T-helper 2 cell treated with Interferon-gamma antibody and Interleukin-4, amounts not matched to agents 5 μg/mL and 100 μg/mL, for 36 hours (primary cell): ENCODE measurements at places on chromosomes 11 and 22.

DNA sequence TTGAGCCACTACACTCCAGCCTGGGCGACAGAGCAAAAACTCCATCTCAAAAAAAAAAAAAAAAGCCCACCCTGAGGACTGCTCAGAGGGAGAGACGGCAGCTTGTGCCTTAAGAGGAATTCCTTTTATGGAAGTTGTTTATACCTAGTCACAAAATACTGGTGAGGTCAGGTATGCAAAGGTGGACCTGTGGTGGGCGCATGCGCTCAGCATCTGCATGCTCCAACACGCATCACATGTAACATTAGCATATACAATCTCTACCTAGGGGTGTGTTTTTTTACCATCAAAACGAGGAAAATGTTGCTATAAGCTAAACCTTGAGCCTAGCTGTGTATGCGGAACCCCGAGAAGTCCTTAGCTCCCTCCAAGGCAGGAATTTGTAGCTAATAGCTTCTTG, 6.8 kb upstream of the SART1 start:
- no peaks in the 10 kb centered on the region for H3K36me3 ChIP-seq
- H3K4me3 ChIP-seq: no peak overlapping the region
- H3K27ac ChIP-seq: no peak overlapping the region
- no peak for DNase-seq

DNA sequence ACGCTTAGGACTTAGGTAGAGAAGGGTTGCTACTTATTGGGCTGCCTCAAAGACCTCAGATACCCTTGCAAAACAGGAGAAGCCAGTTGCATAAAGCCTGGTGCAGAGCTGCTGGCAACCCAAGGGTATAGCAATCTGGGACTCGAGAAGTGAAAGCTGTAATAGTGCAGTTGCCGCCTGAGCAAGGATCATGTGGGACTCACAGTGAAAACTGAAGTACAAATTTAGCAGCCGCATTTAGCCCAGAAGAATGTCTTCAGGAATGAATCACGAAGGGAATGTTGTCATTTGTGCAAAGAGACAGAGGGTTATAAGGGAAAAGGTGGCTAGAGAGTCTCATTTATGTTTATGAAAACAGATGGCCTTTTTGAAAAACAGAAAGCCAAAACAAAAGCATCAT, 267.2 kb downstream of the TENM4 start:
- peaks cover 1% of the 10 kb centered on the region for H3K27me3 ChIP-seq
- no peak overlapping the region for H3K27ac ChIP-seq
- no peaks in the 10 kb centered on the region for H3K36me3 ChIP-seq
- H3K4me3 ChIP-seq: no peak overlapping the region
- DNase-seq: no peak

DNA sequence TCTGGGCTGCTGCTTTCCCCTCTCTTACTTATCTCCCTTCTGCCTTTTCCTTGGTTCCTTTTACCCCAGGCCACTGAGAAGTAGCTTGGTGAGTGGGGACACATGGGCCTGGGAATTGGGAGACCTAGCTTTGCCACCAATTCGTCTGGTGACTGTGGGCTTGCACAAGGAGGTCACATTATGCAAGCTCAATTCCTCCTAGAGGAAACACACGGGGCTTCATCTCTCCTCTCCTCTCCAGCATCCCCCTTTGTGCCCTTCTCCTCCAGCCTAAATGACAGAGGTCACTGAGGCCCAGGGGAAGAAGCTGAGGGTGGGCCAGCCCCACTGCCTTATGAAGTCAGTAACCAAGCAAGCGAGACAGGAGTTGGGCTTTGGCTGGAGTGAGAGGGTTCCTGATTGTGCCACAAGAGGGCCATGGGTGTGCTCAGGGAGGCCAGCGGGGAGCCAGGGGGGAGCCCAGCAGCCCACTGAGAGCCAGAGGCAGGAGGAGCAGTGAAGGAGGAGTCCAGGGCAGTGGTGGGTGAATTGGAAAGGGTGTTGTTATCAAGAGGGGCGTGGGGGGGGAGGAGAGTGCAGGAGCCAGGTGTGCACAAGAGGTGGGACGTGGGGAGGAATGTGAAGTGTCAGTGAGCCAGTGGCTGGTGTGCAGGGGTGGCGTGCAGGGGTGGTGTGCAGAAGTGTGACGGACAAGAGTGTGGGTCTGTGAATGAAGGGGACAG, 2.0 kb downstream of the CLCF1 start:
- DNase-seq: no peak
- H3K36me3 ChIP-seq: no peaks in the 10 kb centered on the region
- peaks cover 63% of the 10 kb centered on the region for H3K27me3 ChIP-seq
- peak overlapping the region; percentile 74 for H3K4me3 ChIP-seq

DNA sequence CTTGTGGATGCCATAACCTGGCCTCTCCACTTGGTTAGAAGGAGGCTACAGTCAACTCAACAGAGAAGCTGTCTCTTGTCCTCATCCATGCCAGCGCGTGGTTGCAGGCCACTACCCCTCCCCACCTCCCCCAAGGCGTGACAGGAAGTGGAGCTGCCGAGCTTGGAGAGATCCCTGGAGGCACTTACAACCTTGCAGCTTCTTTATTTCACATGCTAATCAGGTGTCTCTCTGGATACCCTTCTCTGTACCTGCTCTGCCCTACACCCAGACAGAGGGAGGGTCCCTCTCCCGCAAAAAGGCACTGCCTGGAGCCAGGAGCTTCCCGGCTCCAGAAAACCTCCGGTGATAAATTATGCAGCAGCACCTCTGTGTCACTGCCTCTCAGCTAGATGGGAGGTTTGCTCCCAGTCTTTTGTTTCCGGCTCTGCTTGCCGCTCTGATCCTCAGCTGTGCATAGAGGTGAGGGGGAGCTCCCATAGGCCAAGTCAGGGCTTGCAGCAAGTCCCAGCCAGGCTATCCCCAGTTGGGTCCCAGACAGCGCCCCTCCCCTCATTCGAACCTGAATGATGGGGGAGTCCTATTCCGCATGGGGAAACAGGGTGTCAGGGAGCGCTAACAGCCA, 5.7 kb downstream of the LRP4 start:
- H3K4me3 ChIP-seq: no peak overlapping the region
- DNase-seq: no peak
- no peaks in the 10 kb centered on the region for H3K36me3 ChIP-seq
- peaks cover 10% of the 10 kb centered on the region for H3K4me1 ChIP-seq

GRCh38 chr11:33500861-33501479, 199.7 kb downstream of the C11orf91 start:
- DNase-seq: no peak
- H3K36me3 ChIP-seq: no peaks in the 10 kb centered on the region
- no peaks in the 10 kb centered on the region for H3K27me3 ChIP-seq
- H3K4me3 ChIP-seq: no peak overlapping the region
- H3K4me1 ChIP-seq: no peaks in the 10 kb centered on the region
- H3K27ac ChIP-seq: no peak overlapping the region

DNA sequence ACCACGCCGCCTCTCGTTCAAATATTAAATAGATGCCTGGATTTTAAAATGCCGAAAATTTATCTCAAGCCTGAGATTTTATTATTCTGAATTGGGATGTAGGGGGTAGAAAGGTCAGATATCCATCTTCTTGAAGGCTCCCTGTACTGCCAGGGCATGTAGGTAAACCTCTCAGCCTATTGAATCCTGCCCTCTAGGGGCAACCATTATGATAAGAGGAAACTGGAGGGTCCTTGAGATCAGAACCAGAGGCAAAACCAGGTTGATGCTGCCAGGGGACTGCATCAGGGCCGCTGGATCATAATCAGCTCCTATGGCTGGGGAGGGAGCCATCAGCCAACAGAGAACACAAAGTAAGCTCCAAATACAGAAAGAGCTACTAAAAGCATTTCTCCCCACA, 92.4 kb downstream of the KCNC1 start:
- DNase-seq: no peak
- H3K36me3 ChIP-seq: no peaks in the 10 kb centered on the region
- no peaks in the 10 kb centered on the region for H3K27me3 ChIP-seq
- H3K27ac ChIP-seq: no peak overlapping the region

DNA sequence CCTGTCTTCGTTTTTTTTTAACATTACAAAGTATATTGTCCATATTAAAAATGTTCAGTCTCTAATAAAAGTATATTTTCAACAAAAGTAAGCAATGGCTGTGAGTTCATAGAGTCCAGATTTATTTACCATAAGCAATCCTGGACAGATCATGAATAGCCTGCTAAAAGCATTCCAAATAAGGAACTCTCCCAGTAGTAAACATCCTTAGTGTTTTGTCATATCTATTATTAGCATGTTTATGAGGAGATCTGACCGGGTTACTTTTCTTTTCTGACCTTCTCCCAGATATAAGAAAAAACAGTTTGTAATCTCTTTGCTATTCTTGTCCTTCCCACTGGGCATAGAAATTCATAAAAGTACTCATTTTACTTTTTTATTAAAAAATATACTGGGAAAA, 403.9 kb upstream of the ANO3 start:
- no peak for DNase-seq
- H3K4me1 ChIP-seq: no peaks in the 10 kb centered on the region
- no peaks in the 10 kb centered on the region for H3K36me3 ChIP-seq
- no peak overlapping the region for H3K4me3 ChIP-seq

- DNase-seq: no peak
- H3K27me3 ChIP-seq: peaks cover 14% of the 10 kb centered on the region
- no peak overlapping the region for H3K4me3 ChIP-seq
- no peak overlapping the region for H3K27ac ChIP-seq
Observed at GRCh38 chr22:49449811-49450446, 377.7 kb downstream of the BRD1 start.

- H3K4me3 ChIP-seq: no peak overlapping the region
- H3K27ac ChIP-seq: no peak overlapping the region
- no peak for DNase-seq
Observed at GRCh38 chr22:26558248-26558895, 31.6 kb downstream of the TPST2 start.

GRCh38 chr11:60338053-60338452, 11.0 kb downstream of the MS4A6E start:
- no peaks in the 10 kb centered on the region for H3K36me3 ChIP-seq
- DNase-seq: no peak
- H3K4me3 ChIP-seq: no peak overlapping the region
- peaks cover 3% of the 10 kb centered on the region for H3K27me3 ChIP-seq
- no peak overlapping the region for H3K27ac ChIP-seq

DNA sequence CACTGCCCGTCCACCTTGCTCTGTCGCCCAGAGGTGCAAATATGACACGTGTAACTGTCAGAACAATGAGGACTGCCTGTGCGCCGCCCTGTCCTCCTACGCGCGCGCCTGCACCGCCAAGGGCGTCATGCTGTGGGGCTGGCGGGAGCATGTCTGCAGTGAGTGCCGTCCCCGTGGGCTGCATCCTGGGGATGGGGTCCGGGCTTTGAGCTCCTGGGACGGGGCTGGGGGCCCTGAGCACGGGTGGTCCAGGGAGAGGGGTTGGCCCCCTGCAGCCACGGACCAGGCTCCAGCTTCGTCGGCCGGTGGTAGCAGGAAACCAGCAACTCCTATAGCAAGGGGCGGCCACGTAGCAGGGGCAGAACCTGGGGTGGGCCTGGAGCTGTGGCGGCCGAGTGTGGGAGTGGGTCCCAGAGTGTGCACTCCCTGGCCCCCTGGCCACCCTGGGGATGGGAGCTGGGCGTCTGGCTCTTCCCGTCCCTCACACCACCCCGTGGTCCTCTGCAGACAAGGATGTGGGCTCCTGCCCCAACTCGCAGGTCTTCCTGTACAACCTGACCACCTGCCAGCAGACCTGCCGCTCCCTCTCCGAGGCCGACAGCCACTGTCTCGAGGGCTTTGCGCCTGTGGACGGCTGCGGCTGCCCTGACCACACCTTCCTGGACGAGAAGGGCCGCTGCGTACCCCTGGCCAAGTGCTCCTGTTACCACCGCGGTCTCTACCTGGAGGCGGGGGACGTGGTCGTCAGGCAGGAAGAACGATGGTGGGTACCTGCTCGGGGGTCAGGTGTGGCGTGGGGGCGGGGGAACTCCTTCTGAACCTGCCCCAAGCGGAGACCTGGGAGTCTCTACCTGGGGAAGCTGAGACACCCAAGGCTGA, 10.1 kb downstream of the MUC2 start:
- H3K4me1 ChIP-seq: no peaks in the 10 kb centered on the region
- H3K27ac ChIP-seq: no peak overlapping the region
- DNase-seq: no peak
- no peaks in the 10 kb centered on the region for H3K36me3 ChIP-seq

DNA sequence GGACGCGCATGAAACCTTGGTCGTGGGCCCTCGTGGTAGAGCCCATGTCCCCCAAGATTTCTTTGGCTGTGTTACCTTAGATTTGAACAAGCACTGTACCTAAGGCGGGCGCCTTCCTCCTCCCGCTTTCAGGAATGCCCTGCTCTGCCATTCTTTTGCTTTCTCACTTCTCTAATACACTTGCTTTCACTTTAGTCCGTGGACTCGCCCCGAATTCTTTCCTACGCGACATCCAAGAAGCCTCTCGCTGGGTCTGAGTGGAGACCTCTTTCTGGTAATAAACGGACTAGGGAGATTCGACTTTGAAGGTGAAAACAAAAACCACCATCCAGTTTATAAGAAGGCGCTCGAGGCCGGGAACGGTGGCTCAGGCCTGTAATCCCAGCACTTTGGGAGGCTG, 1.2 kb upstream of the NUP50 start:
- peak overlapping the region; percentile 93 for H3K4me3 ChIP-seq
- H3K4me1 ChIP-seq: peaks cover 37% of the 10 kb centered on the region
- H3K27me3 ChIP-seq: no peaks in the 10 kb centered on the region
- H3K36me3 ChIP-seq: peaks cover 35% of the 10 kb centered on the region
- no peak for DNase-seq

DNA sequence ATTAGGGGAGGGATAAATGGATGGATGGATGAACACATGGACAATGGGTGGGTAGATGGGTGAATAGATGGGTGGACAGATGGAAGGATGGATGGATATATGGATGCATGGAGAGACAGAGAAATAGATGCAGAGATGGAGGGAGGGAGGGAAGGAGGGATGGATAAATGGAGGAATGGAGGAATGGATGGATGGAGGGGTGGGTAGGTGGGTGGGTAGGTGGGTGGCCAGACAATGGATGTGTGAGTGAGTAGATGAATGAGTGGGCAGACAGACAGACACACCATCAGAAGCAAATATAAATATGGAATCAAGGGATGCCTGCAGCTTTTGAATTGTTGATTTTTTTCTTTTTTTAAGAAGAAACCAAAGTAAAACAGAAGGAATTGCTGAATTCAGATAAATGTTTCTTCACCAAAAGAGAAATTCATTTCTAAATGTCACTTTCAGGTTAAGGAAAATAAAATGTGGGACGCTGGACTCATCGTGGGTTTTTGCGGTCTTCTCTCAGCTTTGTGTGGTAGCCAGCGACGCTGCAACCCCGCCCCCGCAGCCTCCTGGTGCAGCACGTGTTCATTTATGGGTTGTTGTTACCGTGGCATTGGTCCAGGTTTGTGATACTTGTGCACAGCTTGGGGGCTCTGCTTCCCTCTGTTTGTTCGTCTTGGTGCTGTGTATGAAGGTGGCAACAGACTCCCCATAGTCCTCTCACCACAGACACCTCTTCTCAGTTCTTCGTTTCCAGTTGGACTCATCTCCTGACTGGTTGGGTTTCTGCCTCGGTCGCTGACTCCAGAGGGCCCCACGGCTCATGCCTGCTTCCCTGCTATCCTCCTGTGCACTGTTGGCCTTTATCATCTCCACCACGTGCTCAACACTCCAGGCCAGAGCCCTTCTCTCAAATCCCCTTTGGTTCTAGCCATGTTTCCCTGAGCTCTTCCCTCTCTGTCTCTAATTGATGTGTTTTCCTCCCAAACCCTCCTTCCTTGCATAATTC, 76.4 kb downstream of the CDKN1C start:
- H3K36me3 ChIP-seq: no peaks in the 10 kb centered on the region
- H3K4me1 ChIP-seq: peaks cover 9% of the 10 kb centered on the region
- no peak for DNase-seq
- no peak overlapping the region for H3K27ac ChIP-seq
- no peak overlapping the region for H3K4me3 ChIP-seq
- H3K27me3 ChIP-seq: peaks cover 3% of the 10 kb centered on the region
